Prostate gland (tissue), 2 donors: ENCODE measurements at places on chromosomes 6 and 20. TPM values are rescaled to one million over a fixed set of nuclear protein-coding genes. Genes with fewer than 3 reads are reported as not detected.

MUC21 gene
- not detected for total RNA-seq

PRL gene
- not detected for total RNA-seq

TAF4 gene
- 57.1 TPM for total RNA-seq

ACTL10 gene
- total RNA-seq = 8.5 TPM

WFDC2 gene
- total RNA-seq = 100.0 TPM

NKAIN2 gene
- not detected for total RNA-seq

IRAK1BP1 gene
- total RNA-seq = 6.3 TPM

TSBP1 gene
- total RNA-seq = 0.45 TPM

NRM gene
- 5.9 TPM for total RNA-seq

LCA5 gene
- 11.2 TPM for total RNA-seq

RHAG gene
- total RNA-seq = not detected

ENPP1 gene
- 18.9 TPM for total RNA-seq

FOXA2 gene
- total RNA-seq = 0.59 TPM

DPPA5 gene
- total RNA-seq = 4.1 TPM

ABHD12 gene
- 70.1 TPM for total RNA-seq

TCP11 gene
- total RNA-seq = 33.3 TPM

SOBP gene
- total RNA-seq = 15.8 TPM

FAM83C gene
- 0.28 TPM for total RNA-seq

MOCS1 gene
- total RNA-seq = 7.2 TPM

HSPA1L gene
- total RNA-seq = 1.5 TPM

MAS1 gene
- 0.17 TPM for total RNA-seq
